ENCODE measurements at places on chromosomes 5 and 9.

- no peak for DNase-seq
Observed at GRCh38 chr5:77168161-77168878, 42.2 kb upstream of the PDE8B start.

DNA sequence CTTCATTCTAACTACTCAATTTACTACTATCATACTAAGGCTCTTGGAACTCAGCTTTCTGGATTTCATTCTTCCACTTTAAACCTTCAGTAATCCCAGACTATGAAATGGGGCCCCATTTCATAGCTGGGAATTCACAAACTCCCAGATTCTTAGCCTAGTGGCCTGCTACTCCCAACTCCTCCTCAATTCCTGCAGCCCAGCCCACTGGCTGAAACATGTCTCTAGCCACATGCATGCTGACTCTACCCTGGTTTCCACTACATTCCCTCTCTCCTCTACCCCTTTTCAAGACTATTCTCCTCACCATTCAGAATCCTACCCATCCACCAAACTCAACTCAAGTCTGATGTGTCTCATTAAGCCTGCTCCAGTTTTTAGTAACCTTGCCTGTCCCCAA, 370.6 kb downstream of the BNC2 start:
- DNase-seq: no peak

- DNase-seq: no peak
Observed at GRCh38 chr5:73115399-73116051, 4.8 kb upstream of the TMEM171 start.

DNA sequence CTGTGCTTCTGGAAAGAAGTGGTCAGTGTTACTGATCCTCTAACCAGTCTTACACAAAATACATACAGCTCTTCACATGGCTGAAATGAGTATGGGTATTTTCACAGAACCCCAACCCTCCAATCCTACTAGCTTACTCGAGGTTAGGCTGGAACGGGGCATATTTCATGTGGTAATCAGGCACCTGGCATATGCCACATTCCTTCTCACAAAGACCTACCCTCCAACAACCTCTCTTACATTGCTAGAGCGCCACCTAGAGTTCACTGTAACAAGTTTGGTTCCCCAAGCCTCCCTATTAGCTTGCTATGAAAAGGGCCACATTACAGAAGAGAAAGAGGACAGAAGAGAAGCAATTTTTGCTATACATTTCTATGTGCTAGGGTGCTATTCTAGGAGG, 597.3 kb downstream of the PRELID2 start:
- DNase-seq: no peak

Data from activated T-cell treated with anti-CD3 and anti-CD28 coated beads, Interleukin-2, amount 50 U/mL, for 1 hour (primary cell).